ELF-1 (cell line): ENCODE measurements at places on chromosomes 2 and 18.

DNA sequence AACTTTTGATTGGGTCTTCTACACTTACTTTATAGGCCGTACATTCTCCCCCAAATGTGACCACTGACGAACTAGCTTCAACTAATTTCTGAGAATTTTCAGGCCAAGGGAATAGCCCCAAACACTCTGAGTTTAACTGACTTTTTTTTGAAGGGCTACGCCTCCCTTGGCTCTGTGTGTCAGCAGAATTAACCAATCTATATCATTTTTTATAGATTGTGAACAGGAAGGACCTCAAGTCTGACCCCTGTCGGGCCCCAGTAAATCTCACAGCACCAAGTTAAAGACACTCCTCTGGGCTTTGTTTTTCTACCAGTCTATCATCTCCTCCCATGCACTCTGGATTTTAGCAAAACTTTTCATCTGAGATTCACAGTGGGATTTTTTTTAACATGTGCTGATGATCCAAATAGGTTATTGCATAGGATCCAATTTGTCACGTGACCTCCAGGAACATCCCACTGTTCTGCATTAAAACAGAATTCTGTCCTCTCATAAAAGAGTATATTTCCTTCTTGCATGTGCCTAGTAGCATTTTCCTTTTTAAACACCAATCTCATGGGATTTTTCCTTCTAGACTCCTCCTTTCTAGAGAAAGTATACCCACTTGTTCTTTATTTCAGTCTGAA is 307.1 kb downstream of the OSR1 start:
- DNase-seq, result no peak

DNA sequence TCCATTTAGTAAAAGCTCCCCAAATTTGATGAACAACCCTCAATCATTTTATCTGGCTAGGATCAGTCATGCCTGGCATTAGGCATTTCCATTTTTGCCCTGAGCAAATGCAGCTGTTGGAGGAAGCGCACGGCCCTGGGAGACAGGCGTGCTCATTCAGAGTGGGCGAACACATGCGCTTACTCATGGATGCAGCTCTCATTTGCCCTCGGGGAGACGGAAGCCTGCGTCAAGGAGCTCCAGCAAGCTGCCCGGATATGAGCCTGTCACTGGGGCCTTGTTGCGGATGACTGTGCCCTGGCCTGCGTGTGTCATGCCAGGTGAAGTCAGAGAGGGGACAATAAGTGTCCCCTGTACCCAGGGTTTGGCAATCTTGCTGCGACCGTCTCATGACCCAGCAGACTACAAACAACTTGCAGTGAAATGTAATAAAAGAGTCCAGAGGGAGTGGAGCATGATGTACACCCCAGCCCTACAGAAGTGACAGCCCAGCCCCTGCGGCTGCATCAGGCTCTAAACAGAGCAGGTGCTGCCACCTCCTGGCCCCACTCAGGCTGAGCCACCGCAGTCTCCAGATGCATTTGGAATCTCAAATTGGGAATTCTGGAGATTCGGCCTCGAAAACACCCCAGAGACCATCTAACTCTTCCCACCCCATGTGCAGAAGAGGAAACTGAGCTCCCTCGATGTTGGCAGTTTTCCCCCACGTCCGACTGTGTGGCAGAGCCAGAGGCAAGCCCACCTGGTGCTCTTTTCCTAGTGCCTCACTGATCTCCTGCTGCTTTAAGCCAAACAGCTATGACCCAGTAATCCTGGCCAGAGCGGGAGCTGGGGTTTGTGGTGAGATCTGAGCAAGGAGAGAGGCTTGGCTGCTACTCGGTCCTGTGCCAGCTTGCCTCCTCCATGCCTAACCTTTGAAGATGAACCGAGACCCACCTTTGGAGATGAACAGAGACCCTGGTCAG is 105.0 kb upstream of the ALK start:
- peak; percentile 75 for DNase-seq

DNA sequence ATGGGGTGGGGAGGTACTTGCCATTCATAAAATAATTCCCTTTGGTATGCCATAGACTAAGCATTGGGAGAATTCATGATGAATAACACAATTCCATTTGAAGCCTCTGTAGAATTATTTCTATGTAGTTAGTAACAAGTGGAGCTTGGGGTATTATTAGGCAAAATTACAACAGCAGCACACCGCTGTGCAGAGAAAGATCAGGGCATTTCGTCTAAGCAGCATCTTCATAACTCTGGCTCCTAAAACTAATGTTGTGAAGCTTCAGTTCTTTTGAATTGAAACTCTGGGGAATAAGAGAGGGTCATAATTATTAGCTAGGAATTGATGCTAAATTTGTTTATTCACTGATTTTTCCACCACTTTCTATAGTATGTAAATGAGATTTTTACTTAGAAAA is 630.7 kb downstream of the DCC start:
- no peak for DNase-seq

- no peak for DNase-seq
Observed at GRCh38 chr2:47037678-47038077, 117.4 kb downstream of the STPG4 start.

- DNase-seq, result no peak
Observed at GRCh38 chr2:46320141-46320567, 22.9 kb downstream of the EPAS1 start.

DNA sequence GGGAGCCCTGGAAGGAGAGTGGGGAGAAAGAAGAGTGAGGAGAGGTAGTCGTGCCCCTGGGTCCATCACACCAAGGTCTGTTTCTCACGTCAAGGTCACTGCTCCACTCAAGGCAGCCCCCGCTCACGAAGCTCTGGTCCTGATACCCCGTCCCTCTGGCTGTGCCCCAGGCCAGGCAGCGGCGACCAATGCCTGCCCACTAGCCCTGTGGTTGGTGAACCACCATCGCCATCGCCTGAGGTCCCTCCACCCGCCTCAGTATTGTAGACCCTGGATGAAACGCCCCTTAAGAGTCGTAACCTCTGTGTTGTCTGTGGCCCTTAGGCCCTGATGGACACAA is 378.3 kb upstream of the MYT1L start:
- no peak for DNase-seq

- no peak for DNase-seq
Observed at GRCh38 chr2:106812383-106812782, 73.6 kb downstream of the ST6GAL2 start.

GRCh38 chr2:71952572-71953188 is 195.0 kb downstream of the CYP26B1 start:
- peak; percentile 68 for DNase-seq

GRCh38 chr2:216877085-216877484 is 17.2 kb upstream of the TNP1 start:
- DNase-seq, result no peak

GRCh38 chr2:206463685-206464084 is 20.4 kb downstream of the ADAM23 start:
- no peak for DNase-seq

GRCh38 chr18:7980136-7980535 is 413.0 kb downstream of the PTPRM start:
- peak; percentile 27 for DNase-seq

DNA sequence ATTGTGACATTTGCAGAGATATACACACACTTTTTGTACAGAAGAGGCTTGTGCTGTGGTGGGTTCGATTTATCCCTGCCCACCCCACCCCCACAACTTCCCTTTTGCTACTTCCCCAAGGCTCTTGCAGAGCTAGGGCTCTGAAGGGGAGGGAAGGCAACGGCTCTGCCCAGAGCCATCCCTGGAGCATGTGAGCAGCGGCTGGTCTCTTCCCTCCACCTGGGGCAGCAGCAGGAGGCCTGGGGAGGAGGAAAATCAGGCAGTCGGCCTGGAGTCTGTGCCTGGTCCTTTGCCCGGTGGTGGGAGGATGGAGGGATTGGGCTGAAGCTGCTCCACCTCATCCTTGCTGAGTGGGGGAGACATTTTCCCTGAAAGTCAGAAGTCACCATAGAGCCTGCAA is 40.0 kb downstream of the STEAP3 start:
- DNase-seq, result no peak

DNA sequence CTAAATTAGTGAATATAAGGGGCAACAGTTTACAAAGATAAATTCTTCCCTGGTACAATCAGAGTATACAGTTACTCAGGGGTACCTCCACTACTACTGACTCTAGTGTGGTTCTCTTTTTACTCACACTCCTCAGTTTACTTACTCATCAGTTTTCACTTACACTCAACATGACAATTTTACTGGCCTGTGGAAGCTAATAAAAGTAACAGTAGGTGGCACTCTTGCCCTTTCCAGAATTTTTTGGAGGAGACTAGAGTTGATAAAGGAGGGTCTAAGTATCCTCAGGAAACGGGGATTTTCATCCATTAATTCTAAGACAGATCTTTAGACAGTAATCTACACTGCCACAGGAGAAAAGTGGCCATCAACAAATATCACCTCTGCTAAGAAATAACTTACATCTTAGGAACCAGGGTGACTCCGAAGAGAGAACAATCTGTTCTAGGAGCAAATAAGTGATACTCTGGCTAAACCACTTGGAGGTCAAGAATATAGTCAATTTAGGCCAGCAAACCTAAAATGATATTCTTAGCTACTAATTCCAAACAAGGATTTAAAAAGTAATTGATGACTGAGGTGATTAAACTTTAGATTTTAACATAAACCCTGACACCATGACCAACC is 61.3 kb downstream of the ATL2 start:
- peak; percentile 43 for DNase-seq

GRCh38 chr2:132949108-132949507 is 279.1 kb upstream of the LYPD1 start:
- no peak for DNase-seq

DNA sequence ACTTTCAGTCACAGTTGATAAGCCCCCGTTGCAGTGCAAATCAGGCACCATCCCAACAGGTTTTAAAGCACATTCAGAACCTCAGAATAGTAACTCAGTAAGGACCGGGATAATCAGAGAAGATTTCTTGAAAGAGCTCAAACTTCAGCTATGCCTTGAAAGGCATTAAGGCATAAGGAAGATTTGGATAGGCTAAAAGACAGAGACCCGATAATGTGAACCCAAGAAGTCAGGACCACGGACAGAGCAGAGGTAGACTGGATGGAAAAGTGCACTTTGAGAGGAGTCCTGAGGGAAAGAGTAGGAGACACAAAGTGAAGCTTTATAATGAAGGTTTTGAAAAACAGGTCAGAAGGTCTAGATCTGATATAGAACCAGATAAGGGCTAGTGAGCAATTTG is 36.9 kb upstream of the KLF7 start:
- DNase-seq, result peak; percentile 45

DNA sequence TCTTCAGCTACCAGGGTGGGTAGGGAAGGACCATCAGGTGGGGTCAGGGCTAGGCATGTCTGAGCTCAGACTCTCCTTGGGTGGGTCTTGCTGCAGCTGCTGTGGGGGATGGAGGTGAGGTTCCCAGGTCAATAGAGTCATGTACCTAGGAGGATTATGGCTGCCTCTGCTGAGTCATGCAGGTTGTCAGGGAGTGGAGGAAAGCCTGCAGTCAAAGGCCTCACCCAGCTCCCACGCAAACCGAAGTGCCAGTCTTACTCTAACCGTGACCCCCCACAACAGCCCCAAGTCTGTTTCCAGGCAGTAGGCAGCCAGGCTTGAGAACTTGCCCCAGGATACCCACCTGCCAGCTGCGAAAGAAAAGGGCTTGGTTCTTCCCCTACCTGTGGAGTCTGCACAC is 113.6 kb upstream of the GALNT5 start:
- DNase-seq, result no peak

DNA sequence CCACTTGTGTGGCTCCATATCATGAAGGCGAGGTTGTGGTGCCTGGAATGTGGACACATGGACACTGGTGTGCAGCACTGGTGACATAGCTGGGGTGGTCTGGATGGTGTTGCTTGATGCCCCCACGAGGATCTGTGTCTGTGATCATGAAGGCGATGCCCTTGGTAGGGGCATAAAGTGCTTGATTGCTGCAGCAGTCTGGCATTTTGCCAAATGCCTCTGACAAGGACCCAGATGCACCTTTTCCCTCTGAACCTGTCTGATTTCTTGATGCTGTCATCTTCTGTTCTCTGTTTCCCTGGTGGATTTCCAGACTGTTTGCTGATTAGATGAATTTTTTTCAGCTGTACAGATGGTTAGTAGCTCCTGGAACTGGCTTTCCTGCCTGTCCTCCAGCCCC is 752.0 kb upstream of the HS6ST1 start:
- DNase-seq, result no peak

GRCh38 chr2:219175928-219176817 is 552 bp downstream of the CNPPD1 start:
- DNase-seq, result no peak

- DNase-seq, result no peak
Observed at GRCh38 chr2:174493549-174494331, 6.9 kb upstream of the GPR155 start.

DNA sequence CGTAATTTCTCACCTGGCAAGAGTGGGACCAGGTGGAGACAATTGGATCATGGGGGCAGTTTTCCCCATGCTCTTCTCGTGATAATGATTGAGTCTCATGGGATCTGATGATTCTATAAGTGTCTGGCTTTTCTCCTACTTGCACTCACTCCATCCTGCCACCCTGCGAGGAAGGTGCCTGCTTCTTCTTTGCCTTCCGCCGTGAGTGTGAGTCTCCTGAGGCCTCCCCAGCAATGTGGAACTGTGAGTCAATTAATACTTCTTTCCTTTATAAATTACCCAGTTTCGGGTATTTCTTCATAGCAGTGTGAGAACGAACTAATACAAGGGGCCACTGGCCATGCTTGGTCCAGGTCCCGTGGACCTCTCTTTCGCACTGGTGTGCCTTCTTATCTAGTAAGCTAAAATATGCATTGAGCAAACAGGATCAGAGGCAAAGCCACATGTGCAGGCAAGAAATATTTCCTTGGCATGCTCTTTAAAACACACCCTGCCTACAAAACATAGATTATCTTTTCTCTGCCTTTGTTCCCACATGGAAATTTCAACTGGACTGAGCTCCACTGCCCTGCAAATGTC is 821.1 kb downstream of the TRIB2 start:
- no peak for DNase-seq

DNA sequence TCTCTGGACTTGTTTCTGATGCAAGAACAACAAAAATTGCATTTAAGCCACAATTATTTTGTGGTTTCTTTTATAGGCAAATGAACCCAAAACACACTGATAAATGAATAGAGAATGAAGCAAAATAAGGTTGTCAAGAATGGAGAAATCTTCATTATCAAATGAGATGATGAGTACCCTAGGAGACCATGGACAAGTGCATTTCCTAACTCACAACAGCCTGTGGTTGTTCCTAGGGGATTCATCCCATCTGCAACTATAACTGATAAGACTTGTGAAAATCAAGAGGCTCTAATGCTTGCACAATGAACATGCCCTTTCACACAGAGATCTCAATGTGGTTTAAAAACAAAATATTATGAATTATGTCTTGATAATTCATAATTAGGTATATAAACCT is 159.9 kb downstream of the PDE1A start:
- no peak for DNase-seq

DNA sequence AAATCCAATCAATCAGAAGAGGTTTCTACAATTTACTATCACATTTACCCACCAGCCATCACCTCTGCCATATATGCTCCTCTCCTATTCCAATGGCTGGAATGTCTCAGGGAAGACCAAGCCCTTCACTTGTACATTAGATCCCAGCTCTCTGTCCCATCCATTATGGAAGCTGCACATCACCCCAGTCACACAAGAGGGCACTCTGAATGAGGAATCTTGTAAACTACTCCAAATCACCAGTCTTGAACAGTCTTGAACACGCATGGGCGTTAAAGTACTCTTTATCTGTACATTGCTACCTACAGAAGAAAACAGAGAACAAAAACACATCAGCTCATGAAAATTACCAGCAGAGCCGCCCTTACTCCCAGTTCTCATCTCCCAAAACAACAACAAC is 38.7 kb downstream of the ZC3H8 start:
- DNase-seq, result peak; percentile 15

GRCh38 chr2:102258386-102259074 is 52.8 kb upstream of the IL1RL1 start:
- DNase-seq, result no peak
